CD4-positive, alpha-beta T cell (primary cell): ENCODE measurements at places on chromosomes 2 and 18.

DNA sequence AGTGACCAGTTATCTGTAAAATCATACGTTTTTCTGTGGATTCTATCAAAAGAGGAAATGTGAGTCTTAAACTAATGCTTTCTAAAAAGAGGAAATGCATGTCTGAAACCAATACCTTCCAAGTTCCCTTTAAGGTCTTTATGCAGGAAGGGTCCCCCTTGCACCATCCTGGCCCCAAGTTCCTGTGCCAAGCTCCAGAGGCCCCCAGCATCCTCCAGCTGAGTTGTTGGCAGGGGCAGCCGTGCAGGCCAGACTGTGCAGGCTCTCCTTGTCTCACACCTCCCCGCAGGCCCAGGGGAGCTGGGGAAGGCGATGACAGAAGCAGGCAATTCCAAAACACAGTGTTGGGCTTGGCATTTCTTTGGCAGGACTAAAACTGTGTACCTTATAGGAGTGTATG, 39.2 kb downstream of the DPYSL5 start:
- no peak for DNase-seq
- no peaks in the 10 kb centered on the region for H3K36me3 ChIP-seq
- no peak overlapping the region for H3K4me3 ChIP-seq

GRCh38 chr2:178825183-178825582, 18.0 kb upstream of the TTN start:
- no peak overlapping the region for H3K4me3 ChIP-seq
- no peaks in the 10 kb centered on the region for H3K4me1 ChIP-seq
- H3K27ac ChIP-seq, result no peak overlapping the region
- no peaks in the 10 kb centered on the region for H3K36me3 ChIP-seq

- DNase-seq, result no peak
- no peak overlapping the region for H3K27ac ChIP-seq
- H3K4me3 ChIP-seq, result no peak overlapping the region
- no peaks in the 10 kb centered on the region for H3K27me3 ChIP-seq
- H3K36me3 ChIP-seq, result no peaks in the 10 kb centered on the region
- H3K4me1 ChIP-seq, result no peaks in the 10 kb centered on the region
Measured at GRCh38 chr2:161030260-161031063, 129.8 kb upstream of the TANK start.

DNA sequence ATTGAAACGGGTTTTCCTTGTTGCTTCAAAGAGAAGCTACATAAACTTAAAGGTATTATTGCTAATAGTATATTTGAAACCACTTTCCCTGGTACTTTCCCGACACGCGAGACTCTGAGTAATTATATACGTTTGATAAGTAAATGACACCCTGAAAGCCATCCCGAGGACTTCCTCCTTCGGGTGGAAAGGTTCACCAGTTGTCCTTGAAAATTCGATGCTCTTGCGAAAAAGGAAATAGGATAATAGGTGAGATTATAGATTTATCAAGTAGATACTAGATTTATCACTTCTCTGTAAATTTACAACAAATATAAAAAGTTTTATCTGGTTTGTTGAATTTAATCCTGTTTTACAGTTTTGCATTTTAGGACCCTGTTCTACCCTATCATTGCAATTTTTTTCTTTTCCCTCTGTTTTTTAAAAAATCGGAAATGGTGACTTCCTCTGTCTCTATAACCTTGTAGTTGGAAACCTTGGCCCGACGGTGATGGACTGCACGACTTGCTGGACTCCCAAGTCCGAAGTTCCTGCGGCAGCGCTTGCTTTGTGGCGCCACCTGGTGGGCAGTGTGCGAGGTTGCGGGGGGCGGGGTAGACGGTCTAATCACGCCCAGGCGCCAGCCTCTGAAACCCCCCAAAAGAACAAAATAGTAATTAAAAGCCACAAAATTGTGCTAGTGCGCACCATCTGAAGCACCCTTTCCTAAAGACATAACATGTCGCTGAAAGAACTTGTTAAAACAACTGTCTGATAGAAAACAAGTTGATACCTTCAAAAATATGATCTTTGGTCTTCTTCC, 972 bp upstream of the DLX2 start:
- H3K27ac ChIP-seq, result no peak overlapping the region
- peak; percentile 72 for DNase-seq
- H3K4me1 ChIP-seq, result peaks cover 79% of the 10 kb centered on the region
- H3K36me3 ChIP-seq, result no peaks in the 10 kb centered on the region
- peaks cover 98% of the 10 kb centered on the region for H3K27me3 ChIP-seq
- H3K4me3 ChIP-seq, result peak overlapping the region; percentile 55

DNA sequence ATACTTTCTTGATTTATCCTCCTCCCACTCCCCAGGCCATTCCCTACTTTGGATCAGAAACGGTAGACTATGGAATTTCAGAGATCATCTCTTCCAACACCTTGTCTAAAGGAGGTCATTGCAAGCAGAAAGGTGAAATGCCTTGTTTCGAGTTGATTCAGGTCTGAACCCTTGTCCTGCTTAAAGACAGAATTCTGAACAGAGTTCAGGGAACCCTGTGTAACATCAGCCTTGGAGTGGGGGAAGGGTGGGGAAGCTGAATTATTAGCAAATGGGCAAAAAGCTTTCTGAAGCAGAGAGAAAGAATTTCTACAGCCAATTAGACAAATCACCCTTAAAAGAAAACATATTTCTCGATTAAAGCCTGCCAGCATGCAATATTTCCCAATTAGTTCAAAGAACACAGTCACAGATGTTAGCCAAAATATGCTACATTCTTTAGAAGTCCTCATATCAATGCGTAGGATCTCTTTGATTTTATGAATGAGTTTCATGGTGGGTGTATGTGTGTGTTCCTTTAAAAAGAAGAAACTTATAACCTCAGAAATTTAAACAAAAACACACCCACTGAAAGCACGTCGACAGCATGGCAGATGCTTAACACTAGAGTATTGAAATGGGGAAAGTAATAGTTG, 353.1 kb downstream of the RND3 start:
- H3K27ac ChIP-seq, result no peak overlapping the region
- no peak overlapping the region for H3K4me3 ChIP-seq
- DNase-seq, result no peak
- no peaks in the 10 kb centered on the region for H3K27me3 ChIP-seq
- no peaks in the 10 kb centered on the region for H3K4me1 ChIP-seq

GRCh38 chr2:219448776-219449341, 14.2 kb downstream of the SPEG start:
- no peak overlapping the region for H3K4me3 ChIP-seq
- no peaks in the 10 kb centered on the region for H3K36me3 ChIP-seq
- no peak for DNase-seq
- peaks cover 26% of the 10 kb centered on the region for H3K27me3 ChIP-seq
- no peaks in the 10 kb centered on the region for H3K4me1 ChIP-seq

- DNase-seq, result no peak
- H3K4me3 ChIP-seq, result no peak overlapping the region
- no peak overlapping the region for H3K27ac ChIP-seq
- no peaks in the 10 kb centered on the region for H3K4me1 ChIP-seq
- H3K36me3 ChIP-seq, result no peaks in the 10 kb centered on the region
Measured at GRCh38 chr18:43855376-43855775, 578.1 kb upstream of the SYT4 start.

GRCh38 chr18:8696749-8697211, 8.6 kb upstream of the MTCL1 start:
- no peaks in the 10 kb centered on the region for H3K36me3 ChIP-seq
- H3K27me3 ChIP-seq, result peaks cover 14% of the 10 kb centered on the region
- no peak overlapping the region for H3K27ac ChIP-seq
- no peak overlapping the region for H3K4me3 ChIP-seq

DNA sequence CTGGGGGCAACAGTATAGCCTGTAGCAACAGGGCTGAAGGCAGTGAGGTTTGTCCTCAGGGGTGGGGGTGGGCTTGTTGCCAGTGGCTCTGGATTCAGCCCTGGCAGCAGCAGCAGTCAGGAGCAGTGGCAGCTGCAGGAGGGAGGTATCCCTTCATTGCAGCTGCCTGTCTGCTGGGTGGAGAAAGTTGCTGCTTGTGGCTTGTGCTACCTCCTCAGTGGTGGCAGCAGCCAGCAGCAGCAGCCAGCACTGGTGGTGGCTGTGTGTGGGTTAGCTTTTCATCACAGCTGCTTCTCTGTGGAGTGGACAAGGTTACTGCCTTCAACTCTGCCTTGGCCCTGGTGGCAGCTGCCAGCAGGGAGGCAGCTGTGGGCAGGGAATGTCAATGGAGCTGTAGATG, 94.9 kb downstream of the ARL6IP6 start:
- H3K27ac ChIP-seq, result no peak overlapping the region
- peaks cover 3% of the 10 kb centered on the region for H3K27me3 ChIP-seq
- no peaks in the 10 kb centered on the region for H3K4me1 ChIP-seq
- H3K36me3 ChIP-seq, result no peaks in the 10 kb centered on the region
- no peak overlapping the region for H3K4me3 ChIP-seq
- no peak for DNase-seq

GRCh38 chr2:21696900-21697299, 573.1 kb downstream of the TDRD15 start:
- no peaks in the 10 kb centered on the region for H3K36me3 ChIP-seq
- H3K27me3 ChIP-seq, result no peaks in the 10 kb centered on the region
- H3K4me1 ChIP-seq, result no peaks in the 10 kb centered on the region
- no peak for DNase-seq

DNA sequence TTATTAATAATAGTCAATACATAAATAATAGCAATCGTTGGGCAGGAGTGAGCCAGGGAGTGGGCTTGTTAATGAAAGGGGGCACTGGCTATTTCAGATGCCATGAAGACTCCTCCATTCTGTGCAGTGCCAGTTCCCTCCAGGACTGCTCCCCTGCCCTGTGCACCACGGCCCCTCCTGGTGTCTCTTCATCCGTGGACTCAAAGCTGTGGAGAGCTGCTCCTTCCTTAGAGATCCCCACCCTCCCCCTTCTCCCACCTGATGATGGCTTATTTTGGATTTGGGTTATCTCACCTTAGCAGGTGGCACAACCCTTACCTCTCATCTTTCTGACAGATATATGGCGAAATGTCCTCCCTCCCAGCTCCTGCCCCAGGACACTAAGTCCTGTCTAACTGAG, 3.1 kb upstream of the CELF4 start:
- no peak for DNase-seq
- H3K27ac ChIP-seq, result no peak overlapping the region
- peaks cover 8% of the 10 kb centered on the region for H3K4me1 ChIP-seq
- H3K4me3 ChIP-seq, result no peak overlapping the region

DNA sequence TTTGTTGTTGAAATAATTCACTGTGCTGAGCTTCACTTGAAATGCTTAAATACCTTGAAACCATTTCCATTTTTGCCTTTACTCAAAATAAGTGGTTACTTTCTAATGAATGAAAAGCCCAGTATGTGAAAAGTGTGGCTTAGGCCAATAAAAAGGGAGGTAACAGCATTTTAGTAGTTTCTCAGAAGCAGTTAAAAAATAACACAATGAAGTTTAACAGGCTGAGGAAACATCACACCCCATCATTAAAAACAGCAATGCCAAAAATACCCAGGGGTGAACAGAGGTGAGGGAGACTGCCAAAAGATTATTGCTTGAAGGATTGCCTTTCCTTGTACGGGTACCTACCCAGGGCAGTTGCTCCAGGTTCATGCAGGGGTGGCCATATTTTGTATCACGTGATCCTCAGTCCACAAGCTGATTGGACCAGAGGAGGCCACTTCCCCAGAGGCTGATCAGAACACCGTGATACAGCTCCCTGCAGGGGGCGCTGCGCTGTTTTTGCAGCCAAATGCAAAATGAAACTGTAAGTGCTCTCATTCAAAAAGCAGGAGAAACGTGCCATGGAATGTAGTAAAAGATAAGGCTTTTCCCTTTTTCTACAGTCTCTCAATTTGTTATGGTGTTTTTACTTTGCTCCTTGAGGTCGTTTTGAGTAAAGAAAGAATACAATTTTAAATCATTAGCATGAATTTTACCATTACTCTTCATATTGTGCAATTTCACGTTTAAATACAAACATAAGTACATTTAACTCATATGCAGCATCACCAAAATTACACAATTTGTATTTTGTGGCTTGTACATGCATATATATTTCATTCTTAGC, 70.2 kb upstream of the SH3BP4 start:
- no peak overlapping the region for H3K27ac ChIP-seq
- H3K4me3 ChIP-seq, result no peak overlapping the region
- peak; percentile 13 for DNase-seq
- no peaks in the 10 kb centered on the region for H3K36me3 ChIP-seq

DNA sequence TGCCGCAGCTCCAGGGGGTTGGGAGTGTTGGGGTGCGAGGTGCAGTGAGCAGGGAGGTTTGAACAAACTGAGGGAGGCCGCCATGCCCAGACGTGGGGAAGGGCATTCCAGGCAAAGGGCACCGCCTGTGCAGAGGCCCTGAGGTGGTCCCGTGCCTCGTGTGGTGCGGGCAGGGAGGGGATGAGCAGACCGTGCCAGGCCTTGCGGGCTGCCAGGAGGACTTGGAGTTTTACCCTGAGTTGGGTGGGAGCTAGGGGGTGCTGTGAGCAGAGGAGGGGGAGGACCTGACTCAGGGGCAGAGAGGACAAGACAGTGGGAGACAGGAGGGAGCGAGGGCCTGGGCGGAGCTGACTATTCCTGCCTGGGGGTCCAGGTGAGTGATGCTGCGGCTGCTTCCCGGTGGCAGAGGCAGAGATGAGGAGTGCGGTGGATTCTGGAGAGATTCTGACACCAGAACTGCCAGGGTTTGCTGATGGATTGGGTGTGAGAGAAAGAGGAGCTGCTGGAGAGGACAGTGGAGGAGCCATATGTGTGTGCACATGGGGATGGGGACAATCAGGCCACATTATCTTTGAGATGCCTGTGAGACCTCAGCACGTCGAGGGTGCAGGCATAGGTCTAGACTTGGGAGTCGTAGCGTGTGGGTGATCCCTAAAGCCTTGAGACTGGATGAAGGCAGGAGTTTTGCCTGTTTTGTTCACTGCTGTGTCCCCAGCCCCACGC, 23.4 kb downstream of the ZAP70 start:
- no peak overlapping the region for H3K27ac ChIP-seq
- peaks cover 94% of the 10 kb centered on the region for H3K36me3 ChIP-seq
- no peaks in the 10 kb centered on the region for H3K27me3 ChIP-seq

- no peak for DNase-seq
- peaks cover 98% of the 10 kb centered on the region for H3K36me3 ChIP-seq
- H3K27me3 ChIP-seq, result no peaks in the 10 kb centered on the region
- no peak overlapping the region for H3K4me3 ChIP-seq
- no peaks in the 10 kb centered on the region for H3K4me1 ChIP-seq
- H3K27ac ChIP-seq, result peak overlapping the region; percentile 30
Measured at GRCh38 chr2:174563530-174564282, 33.9 kb downstream of the WIPF1 start.

GRCh38 chr2:136122661-136123060, 4.7 kb upstream of the CXCR4 start:
- DNase-seq, result no peak
- peaks cover 57% of the 10 kb centered on the region for H3K4me1 ChIP-seq
- H3K27me3 ChIP-seq, result no peaks in the 10 kb centered on the region
- no peaks in the 10 kb centered on the region for H3K36me3 ChIP-seq
- H3K4me3 ChIP-seq, result no peak overlapping the region

DNA sequence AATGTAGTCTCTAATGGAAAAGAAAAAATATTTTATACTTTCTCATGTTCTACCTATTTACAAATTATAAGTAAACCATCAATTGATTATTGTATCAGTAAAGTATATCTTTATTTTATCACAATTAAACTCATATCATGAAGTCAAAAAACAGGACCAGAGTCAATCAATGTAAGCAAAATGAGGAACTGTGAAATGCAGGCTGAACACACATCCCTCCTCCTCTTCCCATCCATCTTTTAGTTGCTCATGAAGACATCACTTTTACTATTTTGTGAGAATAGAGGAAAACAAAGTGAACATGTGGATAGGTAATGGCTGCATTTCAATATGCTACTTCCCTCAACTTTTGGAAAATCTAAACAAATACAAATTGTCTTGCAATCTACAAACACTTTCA, 188.8 kb upstream of the PGAP1 start:
- H3K4me1 ChIP-seq, result no peaks in the 10 kb centered on the region
- H3K4me3 ChIP-seq, result no peak overlapping the region
- H3K27me3 ChIP-seq, result no peaks in the 10 kb centered on the region
- H3K27ac ChIP-seq, result no peak overlapping the region
